ENCODE measurements at places on chromosomes 11 and 22. TPM values are rescaled to one million over a fixed set of nuclear protein-coding genes. Genes with fewer than 3 reads are reported as not detected.

- no peak for DNase-seq
These were observed 10.1 kb upstream of the BLID start for GRCh38 chr11:122126024-122126688.

FLRT1 gene
- not detected for total RNA-seq

ABCC8 gene
- total RNA-seq: under 0.01 TPM

GRCh38 chr22:37549704-37550059, 10.6 kb upstream of the CDC42EP1 start:
- DNase-seq: peak; percentile 69

SH3BP1 gene
- total RNA-seq: 26.2 TPM

TRIM34 gene
- 12.2 TPM for total RNA-seq

SAMM50 gene
- total RNA-seq: 21.8 TPM

DNA sequence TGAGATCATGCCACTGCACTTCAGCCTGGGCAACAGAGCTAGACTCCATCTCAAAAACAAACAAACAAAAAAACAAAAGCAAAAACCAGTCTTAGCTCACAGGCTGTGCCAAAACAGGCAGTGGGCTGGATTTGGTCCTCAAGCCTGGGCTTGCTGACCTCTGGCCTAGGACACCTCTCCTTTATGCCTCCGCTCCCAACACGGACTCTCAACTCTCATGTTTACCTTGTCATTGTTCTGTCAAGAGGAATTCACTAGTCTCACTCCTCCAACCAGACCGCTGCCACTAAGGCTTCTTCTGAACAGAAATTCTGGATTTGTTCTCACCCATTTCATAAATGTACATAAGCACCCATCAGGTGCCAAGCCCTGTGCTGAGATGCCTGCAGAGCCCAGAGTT, 42.6 kb downstream of the FAM83F start:
- DNase-seq: no peak

- peak; percentile 46 for DNase-seq
These were observed 81.7 kb upstream of the PRR5 start for GRCh38 chr22:44620129-44620840.

GRCh38 chr22:39275814-39276439, 31.1 kb upstream of the PDGFB start:
- no peak for DNase-seq

SLC35E4 gene
- total RNA-seq: 0.29 TPM

GRCh38 chr11:109155291-109155690, 266.7 kb upstream of the C11orf87 start:
- no peak for DNase-seq

GRCh38 chr11:109120341-109120740, 301.6 kb upstream of the C11orf87 start:
- DNase-seq: no peak

STX3 gene
- total RNA-seq: 36.6 TPM

ELMOD1 gene
- total RNA-seq: not detected

- DNase-seq: peak; percentile 84
These were observed 42.2 kb upstream of the FBLN1 start for GRCh38 chr22:45460288-45461109.

NLRX1 gene
- total RNA-seq: 18.4 TPM

GRCh38 chr11:116310226-116310625, 462.6 kb downstream of the BUD13 start:
- no peak for DNase-seq

APOA5 gene
- total RNA-seq: not detected

MYOD1 gene
- not detected for total RNA-seq

DNA sequence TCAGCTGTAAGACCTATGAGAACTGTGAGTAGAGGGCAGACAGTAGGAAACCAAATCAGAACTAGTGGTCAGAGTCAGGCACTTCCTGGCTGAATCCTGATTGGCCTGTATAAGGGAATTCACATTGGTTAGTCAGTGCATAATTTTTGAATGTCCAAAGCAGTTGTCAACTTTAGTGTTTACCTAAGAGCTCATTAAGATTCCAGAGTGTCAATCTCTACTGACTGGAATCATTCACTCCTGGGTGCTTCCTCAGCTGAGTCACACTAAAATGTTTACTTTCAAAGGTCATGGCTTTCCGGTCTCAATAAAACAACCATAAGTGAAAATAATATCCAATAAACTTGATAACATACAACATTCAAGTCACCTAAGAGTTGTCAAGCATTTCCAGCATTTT, 306.1 kb downstream of the C11orf87 start:
- no peak for DNase-seq

- peak; percentile 20 for DNase-seq
These were observed 740.5 kb downstream of the BRD1 start for GRCh38 chr22:49087198-49087597.

DNA sequence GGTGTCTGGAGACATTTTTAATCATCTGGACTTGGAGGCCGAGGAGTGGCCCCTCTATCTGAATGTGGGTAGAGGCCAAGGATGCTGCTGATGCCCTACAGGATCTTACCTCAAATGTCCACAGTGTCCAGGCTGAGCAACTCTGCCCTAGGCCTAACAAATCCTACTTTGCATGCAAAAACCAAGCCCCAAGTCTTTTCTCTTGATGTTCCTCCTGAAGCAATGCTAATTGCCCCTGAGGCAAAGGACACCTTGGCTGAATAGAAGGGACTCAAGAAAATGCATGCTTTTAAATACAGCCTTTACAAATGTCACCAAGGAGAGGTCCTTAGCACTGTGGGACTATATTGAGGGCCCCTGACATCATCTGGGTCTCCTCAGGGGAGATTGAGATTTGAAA, 43.8 kb upstream of the PHF21B start:
- no peak for DNase-seq

DNA sequence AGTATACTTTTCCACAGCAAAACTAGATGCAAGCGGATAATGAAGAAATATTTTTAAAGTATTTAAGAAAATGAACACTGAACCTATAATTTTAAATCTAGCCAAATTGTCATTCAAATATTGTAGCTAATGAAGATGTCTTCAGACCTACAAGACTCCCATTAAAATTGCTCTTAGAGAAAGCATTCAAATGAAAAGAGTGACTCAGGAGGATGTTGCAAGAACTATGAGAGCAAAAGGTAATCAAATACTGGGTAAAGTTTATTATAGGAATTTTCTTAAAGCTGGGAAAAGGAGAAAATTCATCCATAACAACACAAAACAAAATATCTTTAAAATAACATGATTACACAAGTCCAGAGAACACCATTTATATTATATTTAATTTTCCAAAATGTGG, 5.4 kb upstream of the POU2AF1 start:
- no peak for DNase-seq

- DNase-seq: no peak
These were observed 146.3 kb downstream of the WNT7B start for GRCh38 chr22:45830531-45831245.

DNA sequence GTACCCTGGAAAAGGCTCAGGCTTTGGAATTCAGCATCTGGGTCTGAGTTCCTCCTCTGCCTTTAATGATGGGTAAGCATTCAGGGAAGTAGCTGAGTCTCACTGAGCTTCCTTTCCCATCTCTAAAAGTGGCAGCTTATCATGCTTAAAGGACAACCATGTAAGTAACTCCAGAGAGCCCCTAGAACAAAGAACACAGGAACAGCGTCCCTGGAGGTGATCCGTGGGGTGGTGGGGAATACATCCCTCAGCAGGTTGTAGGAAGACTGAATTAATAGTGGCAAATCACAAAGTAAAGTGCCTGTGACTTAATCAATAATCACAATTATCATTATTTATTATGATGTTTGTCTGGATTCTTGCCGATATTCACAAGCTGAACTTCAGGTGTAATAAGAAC, 114.7 kb upstream of the ISX start:
- no peak for DNase-seq

CDC45 gene
- total RNA-seq: not detected

GRCh38 chr11:120710354-120711131, 199.0 kb downstream of the GRIK4 start:
- DNase-seq: peak; percentile 75

SLC22A25 gene
- not detected for total RNA-seq

DNA sequence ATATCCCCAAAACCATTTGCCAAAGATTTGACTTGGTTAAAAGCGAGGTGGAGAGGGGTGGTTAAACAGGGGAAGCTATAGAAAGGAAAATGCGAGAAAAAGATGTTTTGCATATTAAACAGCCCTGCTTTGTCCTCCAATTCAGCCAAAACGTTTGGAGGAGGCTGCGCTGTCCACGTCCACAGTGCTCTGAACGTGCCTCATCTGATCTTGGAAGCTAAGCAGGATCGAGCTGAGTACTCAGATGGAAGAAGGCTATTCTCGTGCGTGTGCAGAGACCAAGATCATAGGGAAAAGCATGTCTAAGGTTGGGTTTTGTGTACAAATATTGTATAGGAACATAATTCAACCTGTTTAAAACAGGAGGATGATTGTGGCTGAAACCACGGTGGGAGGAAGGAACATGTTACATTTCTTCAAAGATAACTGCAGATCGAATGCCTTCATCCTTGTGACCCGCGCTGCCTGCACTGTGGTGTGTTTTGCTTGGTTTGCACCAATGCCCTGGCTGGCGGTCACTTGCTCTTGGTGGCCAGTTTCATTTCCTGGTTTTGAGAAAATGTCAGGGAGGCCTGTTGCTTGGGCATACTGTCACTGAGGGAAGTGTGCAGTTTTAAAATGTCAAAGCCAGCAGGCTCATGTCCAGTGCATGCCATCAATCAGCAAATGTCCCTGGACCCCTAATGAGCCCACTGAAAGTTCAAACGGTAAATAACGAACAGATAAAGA, 40.4 kb downstream of the FLI1 start:
- DNase-seq: no peak

GRCh38 chr22:20600137-20600673, 92.8 kb downstream of the MED15 start:
- no peak for DNase-seq

HEPHL1 gene
- total RNA-seq: not detected

GRCh38 chr11:128029219-128029722, 558.1 kb downstream of the ETS1 start:
- no peak for DNase-seq

GRCh38 chr11:132632641-132633124, 899.6 kb downstream of the OPCML start:
- no peak for DNase-seq

DNA sequence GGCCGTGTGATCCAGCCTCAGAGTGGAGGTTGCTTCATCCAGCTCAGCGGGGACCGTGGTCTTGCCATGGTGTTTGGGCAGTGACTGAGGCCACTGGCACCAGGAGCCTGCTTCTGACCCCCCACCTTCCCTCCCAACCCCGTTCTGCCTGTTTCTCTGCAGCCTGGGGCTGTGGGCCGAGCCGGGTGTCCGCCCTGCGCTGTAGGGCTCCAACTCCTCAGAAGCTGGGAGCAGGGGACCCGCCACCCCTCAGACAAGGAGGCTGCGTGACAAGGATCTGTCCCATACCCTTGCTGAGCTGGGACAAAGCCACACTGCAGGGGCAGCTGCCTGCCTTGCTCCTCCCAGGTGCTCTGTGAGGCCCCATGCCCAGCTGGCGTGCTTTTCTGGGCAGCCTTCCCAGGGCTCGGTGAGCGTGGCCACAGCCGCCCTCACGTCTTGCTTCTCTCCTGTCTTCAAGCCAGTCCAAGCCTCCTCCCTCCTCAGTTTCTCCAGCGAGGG, 11.7 kb upstream of the ARFGAP3 start:
- no peak for DNase-seq

RHOD gene
- 10.0 TPM for total RNA-seq

DNA sequence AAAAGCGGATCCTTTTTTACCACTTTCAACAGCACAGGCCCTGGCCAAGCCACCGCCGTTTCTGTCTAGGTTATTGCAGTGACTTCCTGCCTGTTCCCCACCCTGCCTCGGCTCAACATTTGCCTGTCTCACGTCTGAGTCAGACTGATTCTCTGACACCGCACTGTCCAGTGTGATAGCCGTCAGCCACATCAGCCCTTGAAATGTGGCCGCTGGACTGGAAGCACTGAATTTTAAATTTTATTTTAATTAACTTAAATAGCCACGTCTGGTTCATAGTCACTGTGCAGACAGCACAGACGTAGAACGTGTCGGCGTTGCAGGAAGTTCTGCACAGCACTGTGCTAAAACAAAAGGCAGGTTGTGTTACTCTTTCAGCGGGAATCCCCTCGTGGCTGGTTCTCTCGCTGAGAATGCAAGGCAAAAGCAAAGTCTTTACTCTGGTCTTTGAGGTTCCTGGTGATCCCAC, 56.3 kb upstream of the ADSL start:
- DNase-seq: no peak

OR4C16 gene
- not detected for total RNA-seq

SLC22A8 gene
- not detected for total RNA-seq

POLR2L gene
- 10.5 TPM for total RNA-seq

DNA sequence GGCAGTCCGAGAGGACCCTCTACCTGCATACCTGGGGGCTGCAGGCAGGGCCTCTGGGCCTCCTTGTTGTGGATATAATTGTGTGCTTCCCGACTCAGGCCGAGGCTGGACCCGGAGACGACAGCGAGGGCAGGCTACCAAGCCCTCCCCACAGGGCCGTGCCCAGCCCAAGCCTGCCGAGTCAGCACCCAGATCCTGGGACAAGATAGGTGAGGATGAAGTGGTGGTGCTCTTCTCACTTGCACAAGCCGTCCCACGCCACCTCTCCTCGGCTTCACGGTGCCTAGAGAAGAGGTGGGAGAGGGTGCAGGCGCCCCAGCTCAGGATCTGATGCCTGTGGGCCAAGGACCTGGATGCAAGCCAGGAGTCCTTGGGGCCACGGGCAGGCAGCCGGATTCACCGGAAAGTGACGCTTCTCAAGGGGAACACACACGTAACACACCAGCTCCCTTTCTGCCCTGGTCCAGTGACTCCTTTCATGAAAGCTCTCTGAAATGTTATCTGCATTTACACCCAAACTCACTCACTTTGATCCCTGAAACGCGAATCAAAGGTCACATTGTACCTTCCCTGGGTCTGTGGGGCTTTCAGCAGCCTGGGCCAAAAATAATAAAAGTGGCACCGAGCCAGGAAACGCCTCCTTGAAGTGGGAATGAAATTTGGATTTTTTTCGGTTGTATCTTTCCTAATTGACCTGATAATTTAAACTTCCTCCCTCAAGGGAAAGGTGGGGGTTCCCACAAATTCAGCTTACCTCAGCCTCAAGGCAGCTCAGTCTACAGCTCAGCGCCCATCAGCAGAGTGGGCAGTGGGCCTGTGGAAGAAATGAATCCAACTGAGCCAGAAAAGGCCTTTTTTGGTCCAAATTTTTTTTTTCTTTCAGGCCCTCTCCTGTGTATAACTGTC, 1.1 kb upstream of the GNB1L start:
- DNase-seq: peak; percentile 69

TMEM45B gene
- 0.29 TPM for total RNA-seq

DNA sequence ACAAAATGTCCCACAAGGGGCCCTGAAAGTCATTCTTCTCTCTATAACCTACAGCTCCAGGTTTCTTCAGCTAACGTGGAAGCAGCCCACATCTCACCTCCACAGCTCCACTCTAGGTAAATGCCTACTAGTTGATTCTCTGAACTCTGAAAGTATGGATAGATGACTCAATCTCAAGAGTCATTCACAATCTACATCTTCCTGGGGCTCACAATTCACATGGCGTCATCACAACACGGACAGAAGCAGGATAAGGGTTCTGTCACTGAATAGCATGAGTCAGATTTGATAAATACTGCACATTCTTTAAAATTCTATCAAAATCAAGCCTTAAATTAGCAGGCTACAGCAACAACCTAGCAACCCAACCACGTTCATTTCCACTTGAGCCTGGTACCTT, 96.3 kb downstream of the PLEKHA7 start:
- DNase-seq: no peak

MMP13 gene
- not detected for total RNA-seq

SELENOM gene
- total RNA-seq: 785 TPM
